Memory B cell (primary cell): ENCODE measurements at places on chromosomes 3 and 15.

GRCh38 chr3:68447885-68448284, 484.5 kb downstream of the TAFA4 start:
- no peak for DNase-seq

GRCh38 chr3:49119036-49119435, 1.6 kb downstream of the USP19 start:
- no peak for DNase-seq

DNA sequence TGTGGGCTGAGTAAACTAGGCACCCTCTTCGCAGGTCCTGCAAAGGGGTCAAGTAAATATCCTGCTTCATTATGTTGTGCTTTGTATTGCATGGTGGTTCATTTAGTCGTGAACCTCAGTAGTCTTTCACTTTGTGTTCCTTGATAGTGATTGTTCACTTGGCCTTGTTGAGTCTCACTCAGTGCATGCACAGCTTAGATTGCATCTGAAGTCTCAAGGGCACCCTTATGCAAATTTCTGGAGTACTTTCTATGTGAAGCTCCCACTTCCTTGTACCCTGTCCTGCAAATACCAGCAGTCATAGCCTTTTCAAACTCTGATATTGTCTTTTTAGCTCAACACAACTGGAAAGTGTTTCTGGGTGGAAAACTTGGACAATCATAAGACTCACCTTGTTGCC, 519.2 kb downstream of the NAALADL2 start:
- DNase-seq, result no peak

GRCh38 chr3:9809239-9809614, 835 bp upstream of the TTLL3 start:
- DNase-seq, result no peak

- DNase-seq, result no peak
Measured at GRCh38 chr3:19173945-19174344, 25.6 kb downstream of the KCNH8 start.
